ENCODE measurements at places on chromosomes 2 and 18.

DNA sequence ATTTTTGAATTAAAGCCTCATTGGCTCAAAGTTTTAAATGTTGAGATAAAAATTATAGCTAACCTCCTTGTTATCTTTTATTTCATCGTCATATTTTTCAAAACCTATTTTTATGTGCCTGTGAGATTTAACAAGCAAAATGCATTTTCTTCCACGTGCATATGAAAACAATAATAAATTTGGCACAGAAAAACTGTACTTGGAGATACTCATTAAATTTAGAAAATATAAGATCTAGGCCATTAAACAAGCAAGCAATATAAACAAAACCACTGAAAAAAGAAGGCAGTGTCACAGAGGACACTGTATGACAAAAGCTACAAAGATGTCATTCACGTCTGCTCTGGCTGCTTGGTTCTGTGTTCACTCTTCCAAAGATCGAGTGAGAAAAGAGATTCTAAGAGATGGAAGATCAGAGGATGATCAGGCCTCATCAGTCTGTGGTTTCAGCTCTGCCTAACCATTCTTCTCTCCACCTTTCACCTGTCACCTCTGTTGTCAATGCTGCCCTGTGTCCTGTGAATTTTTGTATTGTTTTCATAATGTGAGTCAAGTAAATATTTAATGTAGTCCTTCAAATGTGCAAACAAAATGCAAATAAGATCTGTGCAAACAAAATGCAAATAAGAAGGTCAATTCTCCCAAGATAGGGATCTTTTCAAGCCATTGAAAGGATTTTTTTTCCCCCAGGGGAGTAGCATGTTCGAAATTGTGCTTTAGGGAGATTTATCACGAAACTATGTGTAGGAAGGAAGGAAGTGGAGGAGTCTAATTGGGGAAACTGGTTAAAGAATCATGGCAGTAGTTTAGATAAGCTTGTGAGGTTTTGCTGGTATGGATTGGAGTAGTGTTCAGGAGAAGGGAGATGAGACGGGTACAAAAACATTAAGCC lies 138.7 kb upstream of the RBMS1 start:
- DNase-seq = no peak

DNA sequence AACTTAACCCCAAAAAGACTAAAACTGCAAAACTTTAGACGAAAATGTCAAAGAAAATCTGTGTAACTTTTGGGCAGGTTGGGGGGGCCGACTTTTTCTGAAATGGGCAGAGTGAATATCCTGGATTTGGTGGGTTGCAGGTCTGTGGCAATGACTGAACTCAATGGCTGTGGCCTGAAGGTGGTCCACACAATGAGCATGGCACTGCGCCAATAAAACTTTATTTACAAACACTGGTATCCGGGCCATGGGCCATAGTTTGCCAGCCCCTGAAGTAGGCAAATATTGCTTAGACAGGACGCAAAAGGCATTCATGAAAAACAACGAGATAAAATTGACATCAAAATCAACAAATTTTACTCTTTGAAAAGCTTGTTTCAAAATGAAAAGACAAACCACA lies 66.2 kb downstream of the RTP5 start:
- no peak for DNase-seq

DNA sequence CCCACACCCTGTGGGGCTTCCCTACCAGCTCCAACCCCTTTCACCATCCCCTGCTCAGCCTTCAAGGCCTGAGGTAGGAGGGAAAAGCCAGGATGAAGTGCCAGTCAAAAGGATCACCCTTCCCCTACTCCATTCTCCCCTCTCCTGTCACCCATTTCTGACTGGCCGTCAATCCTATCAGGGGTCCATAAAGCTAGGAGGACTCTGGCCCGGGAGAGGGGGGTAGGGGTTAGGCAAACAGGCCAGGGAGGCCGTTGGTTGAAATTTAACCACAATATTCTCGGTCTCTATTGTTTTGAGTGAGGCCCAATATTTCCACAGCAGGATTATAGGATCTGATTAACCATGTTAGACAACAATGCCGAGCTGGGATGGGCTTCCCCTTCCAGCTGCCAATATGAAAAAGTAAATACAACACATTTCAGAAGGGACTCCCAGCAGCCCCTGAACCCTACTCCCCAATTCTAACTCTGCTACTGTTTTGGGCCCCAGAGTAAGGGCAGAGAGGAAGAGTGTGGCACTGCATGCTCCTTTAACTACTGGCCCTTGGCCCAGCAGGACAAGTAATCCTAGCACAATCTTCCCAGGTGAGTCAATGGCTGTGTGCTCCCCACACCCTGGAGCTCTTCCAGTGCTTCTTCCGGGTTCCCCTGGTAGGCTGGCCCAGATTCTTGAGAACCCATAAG lies 10.6 kb upstream of the IHH start:
- DNase-seq = no peak

DNA sequence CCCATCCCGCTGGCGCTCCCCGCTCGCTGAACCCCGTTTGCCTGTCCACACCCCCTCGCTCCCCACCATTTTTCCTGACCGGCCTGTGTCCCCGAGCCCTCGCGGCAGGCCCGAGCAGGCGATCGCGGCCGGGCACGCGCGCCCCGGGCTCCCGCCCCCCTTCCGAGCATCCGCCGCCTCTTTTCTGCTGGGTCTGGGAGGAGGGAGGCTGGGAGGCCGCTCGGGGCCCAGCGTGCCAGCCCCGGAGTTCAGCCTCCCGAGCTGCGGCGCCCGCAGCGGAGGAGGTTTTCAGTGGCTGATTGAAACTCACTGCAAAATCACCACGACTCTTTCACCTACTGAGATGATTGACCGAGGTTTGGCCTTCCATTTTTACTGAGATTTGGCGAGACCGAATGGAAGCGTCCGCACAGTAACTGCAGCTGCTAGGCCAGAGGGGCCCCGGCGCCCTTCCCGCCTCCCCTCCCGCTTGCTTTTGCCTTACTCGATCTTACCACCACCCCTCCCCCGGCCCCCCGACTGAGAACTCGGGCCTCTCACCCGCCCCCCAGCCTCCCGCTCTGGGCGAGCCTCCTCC lies 4.8 kb downstream of the SOX11 start:
- no peak for DNase-seq

DNA sequence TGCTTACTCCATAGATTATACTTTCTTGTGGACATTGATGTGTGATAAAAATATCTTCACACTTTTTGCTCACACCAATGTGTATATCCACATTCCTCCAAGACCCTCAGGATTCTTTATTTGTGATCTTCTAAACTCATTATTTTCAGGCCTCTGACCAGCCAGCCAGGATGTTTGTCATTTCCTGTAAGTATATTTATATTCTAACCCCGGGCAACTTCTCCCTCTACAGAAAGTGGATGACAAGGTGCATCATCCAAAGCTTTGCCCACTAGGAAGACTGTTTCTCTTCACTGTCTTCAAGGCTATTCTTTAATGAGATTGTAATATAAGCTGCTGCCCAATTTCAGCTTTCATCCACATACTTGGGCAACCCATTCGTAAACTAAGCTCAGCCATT lies 3.6 kb upstream of the CWC22 start:
- DNase-seq = no peak

DNA sequence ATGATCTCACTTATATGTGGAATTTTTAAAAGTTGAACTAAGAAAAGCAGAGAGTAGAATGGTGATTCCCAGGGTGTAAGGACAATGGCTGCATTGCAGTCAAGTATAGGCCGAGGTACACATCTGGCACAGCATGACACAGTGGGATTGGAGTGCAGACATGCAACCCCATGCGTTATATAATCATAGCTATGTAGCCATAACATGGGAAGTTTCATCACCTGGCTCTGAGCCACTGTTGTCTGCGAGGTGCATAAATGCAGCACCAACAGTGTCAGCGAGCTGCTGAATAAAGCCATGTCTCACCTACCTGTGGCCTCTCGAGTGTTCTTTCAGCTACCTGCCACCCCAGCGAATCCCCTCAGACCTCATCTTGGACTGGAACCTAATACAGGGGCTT lies 61.7 kb downstream of the CDC42EP3 start:
- DNase-seq = no peak

DNA sequence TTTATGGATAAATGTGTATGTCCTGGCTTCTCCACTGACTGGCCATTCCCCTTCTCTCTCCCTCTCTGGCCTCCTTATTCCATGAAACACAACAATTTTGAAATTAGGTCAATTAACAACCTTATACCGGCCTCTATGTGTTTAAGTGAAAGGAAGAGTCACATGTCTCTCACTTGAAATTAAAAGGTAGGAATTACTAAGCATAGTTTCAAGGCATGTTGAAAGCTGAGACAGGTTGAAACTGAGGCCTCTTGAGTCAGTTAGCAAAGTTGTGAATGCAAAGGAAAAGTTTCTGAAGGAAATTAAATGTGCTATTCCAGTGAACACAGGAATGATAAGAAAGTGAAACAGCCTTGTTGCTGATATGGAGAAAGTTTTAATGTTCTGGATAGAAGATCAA lies 69.7 kb downstream of the ADAM23 start:
- DNase-seq = no peak

- no peak for DNase-seq
These were observed 27.4 kb downstream of the ADI1 start for GRCh38 chr2:3491716-3492474.

GRCh38 chr2:45288532-45289417 lies 279.5 kb upstream of the SIX2 start:
- no peak for DNase-seq

- no peak for DNase-seq
These were observed 91.3 kb downstream of the BAZ2B start for GRCh38 chr2:159525012-159525411.

- no peak for DNase-seq
These were observed 108.3 kb downstream of the ATL2 start for GRCh38 chr2:38268691-38269327.

- no peak for DNase-seq
These were observed 67.3 kb downstream of the SNORC start for GRCh38 chr2:232937278-232937906.

GRCh38 chr2:223972656-223973102 lies 15.4 kb downstream of the MRPL44 start:
- no peak for DNase-seq

DNA sequence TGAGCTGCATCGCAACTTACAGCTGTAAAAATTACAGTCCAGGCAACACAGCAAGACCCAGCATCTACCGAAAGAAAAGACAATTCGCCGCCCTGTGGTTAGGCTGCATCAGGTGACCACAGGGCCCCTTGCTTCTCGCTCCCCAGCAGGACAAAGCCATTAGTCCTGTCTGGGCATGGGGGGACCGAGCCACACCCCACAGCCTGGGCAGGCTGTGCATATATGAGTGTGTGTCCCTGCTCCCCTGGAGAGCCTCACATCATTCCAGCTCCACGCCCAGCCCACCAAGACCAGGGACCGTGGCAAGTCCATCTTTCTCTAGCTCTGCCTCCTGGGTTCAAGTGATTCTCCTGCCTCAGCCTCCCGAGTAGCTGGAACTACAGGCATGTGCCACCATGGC lies 33.9 kb downstream of the SNORC start:
- no peak for DNase-seq

- no peak for DNase-seq
These were observed 58.9 kb upstream of the STK17B start for GRCh38 chr2:196230061-196230854.

- DNase-seq = no peak
These were observed 2175.1 kb upstream of the PIK3C3 start for GRCh38 chr18:39779926-39780325.

DNA sequence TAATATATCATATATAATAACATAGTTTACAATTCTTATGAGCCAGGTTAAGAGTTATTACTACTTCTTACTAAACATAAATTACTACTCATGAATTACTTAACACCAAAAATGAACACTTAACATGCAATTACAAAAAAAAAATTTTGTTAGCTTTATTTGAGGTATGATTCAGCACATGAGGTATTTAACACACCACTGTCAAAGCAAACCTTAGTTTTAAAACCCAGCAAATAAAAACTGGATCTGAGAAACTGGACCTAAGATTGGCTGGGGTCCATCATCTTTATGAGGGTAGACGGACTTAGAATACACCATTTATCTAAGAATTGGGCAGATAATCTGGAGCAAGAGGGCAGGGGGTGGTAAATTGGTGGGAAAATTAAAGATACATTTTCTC lies 81.8 kb upstream of the CREB1 start:
- no peak for DNase-seq

DNA sequence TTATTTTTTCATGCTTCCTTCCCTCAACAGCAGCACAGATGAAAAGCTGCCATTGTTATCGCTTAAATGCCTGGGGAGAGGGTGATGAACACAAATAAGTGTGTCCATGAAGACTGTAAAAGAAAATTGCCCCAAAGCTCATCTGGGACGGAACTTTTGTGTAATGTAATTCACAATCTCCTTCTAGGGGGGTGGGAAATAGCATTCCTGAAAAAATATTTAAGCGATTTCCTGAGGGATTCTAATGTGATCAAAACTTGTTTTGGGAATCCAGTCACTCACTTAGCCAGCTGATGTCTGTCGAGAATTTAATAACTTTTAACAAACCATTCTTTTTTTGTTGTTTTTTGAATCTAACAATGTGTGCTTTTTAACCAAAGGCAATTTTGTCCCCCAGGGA lies 427.9 kb downstream of the PLCL1 start:
- no peak for DNase-seq

GRCh38 chr18:43789234-43790000 lies 512.1 kb upstream of the SYT4 start:
- DNase-seq = no peak

GRCh38 chr2:28958689-28959088 lies 22.4 kb upstream of the TOGARAM2 start:
- no peak for DNase-seq

- no peak for DNase-seq
These were observed 5.3 kb downstream of the DNMT3A start for GRCh38 chr2:25336383-25336841.

GRCh38 chr2:234976479-234977227 lies 24.8 kb downstream of the SH3BP4 start:
- no peak for DNase-seq

DNA sequence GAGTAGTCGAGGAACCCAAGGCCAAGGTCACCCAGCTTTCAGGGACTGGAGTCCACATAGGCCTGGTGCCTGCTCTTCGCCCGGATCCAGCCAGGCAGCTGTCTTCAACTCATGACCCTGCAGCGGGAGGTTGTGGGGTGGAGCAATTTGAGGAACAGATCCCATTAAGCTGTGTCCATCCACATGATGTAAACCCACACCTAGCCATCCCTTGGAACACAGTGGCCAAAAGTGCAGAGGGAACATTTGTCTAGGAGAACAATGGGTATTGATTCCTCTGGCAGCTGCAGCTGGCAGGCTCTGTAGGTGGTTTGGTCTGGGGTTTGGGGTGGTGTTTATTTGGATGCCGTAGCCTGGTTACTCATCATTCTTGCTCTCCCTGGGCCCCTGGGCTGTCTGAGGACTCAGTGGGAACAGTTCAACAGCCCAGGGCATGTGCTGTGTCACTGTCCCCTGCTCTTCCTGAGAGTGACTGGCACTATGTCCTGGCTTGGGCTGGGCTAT lies 99.4 kb downstream of the TFCP2L1 start:
- no peak for DNase-seq

- DNase-seq = no peak
These were observed 56.2 kb upstream of the SLC16A14 start for GRCh38 chr2:230124757-230125431.

DNA sequence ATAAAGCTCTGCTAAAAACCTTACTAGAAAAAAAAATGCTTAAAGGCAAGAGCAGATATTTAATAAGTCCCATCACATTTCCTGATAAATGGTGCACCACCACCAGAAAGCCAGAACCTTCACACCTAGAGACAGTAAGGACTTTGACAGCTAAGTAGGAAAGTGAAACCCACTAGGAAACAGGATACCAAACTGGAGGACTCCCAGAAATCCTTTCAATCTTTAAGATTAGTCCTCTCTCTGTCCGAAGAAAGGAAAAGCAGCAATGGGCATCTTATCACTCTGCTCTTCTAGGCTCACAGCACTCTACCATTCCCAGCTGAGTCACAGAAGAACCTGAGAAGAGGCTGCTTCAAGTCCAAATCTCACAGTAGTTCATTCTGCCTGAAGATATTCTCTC lies 3.7 kb downstream of the DYM start:
- no peak for DNase-seq
